ENCODE measurements at places on chromosomes 16 and 17. TPM values are rescaled to one million over a fixed set of nuclear protein-coding genes. Genes with fewer than 3 reads are reported as not detected.

Gene NOB1
- total RNA-seq, result 16.9 TPM

Gene GUCY2D
- total RNA-seq, result not detected

Gene KRTAP3-1
- not detected for total RNA-seq

Gene ZSCAN10
- total RNA-seq, result not detected

DNA sequence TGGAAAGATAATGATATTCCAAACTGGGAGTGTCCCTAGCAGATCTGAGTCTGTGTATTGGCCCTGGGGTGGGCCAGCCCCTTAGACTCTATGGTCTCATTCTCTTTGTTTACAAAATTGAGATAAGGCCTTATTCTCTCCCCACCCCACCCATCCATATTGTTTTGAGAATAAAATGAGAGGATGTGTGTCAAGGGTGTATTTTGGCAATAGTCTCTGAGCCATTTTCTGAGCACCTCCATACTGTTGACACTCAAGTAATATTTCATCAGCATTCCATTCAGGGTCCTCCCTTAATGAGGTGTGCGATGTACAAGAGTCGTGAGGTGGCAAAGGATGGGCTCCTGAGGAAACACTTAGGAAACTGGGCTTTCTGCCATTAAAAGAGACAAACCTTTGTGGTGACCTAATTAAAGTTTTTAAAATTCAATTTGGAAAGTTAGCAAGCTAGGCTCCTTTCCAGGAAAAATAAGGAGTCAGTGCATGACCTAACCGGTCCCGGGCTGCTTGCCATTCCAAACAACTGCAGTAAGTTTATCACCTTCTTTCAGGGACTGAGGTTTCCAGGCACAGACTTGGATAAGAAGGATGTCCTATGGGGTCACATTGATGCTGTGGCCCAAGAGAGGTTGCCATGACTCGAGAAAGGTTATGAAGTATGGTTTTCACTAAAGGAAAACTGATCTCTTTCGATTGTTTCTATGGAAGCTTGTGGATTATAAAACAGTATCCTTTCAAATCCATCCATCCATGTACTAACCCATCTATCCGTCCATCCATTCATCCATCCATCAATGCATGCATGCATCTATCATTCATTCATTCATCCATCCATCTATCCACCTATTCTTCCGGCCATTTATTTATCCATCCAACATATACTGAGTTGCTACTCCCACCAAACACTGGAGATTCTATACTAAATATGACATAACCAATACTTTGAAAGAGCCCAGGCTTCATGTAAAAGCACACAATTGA lies 443.3 kb downstream of the UTP18 start:
- DNase-seq, result no peak

- peak; percentile 1 for DNase-seq
These were observed 664.6 kb upstream of the CA10 start for GRCh38 chr17:52823155-52823554.

DNA sequence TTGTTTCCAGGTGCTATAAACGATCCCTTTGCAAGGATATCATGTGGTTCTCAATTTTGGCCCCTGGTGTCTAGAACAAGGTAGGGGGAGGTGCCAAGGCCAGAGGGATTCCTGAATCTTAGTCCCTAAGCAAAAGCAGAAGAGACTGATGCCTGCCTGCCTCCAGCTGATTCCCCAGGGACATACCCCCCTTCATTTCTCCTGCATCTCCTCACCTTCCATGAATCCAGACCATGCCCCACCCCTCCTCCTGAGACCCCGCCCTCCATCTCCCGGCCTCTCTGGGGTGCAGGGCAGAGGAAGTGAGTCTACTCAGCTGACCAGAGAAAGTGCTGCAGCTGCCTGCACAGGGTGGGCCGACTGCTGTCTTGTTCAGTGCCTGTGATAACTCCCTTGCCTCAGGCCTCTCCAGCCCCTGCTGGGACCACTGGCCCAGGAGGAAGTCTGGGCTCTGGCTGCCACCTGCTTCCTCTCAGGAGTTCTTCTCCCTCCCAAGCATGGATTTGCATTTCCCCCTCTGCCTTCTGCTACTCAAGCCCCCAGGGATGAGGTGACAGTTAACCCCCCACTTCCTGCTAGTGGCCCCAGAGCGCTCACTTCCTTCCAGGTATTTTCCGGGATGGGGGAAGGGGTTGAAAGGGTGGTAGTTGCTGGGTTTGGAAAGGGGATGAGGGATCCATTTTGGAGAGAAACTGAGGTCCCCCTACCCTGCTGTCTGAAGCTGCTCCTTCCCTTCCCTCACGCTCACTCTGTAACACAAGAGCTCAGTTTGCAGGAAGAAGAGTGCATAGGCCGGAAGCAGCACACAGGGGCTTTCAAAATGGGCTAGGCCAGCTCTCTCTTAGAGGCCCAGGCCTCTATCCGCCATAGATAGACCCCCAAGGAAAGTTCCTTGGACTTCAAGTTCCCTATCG lies 10.5 kb upstream of the TSPOAP1 start:
- no peak for DNase-seq

DNA sequence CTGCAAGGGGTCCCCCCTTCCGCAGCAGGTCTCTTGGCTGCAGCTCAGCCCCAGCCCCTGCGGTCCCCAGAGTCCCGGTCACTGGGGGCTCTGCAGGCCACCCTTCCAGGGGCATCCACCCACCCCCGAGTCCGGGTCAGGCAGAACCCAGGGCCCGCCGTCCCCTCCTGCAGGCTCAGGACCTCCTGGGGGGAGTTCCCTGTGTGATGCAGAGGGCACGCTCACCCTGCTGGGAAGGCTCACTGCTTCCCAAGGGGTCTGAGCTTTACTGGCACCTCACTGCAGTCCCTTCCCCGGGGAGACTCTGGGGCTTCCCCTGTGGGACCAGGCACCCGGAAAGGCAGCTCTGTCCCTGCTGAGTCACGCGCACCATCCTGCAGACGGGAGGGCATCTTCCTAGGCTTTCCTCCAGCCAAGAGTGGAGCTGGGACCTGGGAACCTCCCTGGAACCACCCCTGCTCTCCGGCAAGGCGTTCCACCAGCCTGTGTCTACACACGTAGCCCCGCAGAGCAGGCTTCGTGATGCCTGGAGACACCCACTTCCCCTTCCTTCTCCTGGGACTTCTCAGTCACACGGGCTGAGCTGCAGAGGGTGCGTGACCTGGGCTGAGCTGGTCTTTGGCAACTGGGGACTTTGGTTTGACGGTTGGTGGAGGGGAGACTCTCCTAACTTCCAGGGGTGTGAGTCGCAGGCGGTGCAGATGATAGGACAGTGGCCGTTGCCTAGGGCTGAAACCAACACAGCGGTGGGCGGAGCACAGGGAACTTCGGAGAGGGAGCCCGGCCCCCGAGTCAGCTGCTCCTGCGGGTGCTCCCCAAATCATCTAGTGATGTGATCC lies 23.4 kb downstream of the SLC25A10 start:
- no peak for DNase-seq

- DNase-seq, result no peak
These were observed 191.1 kb upstream of the TBX2 start for GRCh38 chr17:61208301-61209105.

DNA sequence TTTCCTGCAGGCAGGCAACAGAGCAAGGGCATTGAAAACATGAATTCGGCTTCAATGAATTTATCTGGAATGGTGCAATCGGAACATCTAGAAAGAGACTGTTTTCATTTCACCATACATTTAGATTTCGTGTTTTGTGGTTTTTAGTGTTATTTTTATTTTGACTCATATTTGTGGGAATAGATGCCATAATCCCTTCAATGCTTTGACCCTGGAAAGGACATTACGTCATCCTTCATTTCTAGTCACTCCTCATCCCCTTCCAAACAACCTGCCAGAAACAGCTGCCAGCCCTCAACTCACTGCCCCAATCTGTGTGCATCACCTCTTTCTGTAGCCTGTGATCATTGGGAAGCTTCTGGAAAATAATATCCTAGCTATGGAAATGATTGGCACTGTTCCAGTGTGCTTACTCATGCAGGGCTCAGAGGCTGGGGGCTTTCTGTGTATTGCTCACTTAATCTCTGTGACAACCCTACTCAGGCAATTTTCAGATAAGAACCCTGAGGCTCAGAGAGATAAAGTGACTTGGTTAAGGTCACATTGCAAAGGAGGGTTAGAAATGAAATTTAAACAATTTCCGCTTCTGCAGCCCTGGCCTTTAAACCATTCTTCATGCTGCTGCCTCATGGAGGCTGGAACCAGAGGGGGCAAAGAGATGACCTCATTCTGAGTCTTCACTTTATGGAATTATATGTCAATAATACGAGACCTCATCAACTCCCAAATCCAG lies 9.5 kb upstream of the KSR1 start:
- peak; percentile 82 for DNase-seq

DNA sequence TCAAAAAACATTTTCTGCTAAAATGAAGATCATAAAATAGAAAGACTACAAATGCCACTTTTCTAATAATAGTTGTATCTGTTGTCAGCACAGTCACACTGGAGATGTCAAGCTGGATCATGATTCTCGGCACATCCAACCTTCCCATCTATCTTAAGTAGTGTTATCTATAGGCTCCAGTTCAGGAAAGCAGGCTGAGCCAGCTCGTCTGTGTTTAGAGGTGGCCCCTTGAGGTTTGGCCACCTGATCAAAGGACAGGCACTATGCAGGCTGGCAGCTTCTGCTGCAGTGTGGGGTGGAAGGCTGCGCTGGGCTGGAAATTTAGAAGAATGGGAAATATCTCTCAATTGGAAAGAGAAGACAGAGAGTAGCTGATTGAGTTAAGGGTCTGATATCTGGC lies 32.4 kb downstream of the SMYD4 start:
- no peak for DNase-seq

DNA sequence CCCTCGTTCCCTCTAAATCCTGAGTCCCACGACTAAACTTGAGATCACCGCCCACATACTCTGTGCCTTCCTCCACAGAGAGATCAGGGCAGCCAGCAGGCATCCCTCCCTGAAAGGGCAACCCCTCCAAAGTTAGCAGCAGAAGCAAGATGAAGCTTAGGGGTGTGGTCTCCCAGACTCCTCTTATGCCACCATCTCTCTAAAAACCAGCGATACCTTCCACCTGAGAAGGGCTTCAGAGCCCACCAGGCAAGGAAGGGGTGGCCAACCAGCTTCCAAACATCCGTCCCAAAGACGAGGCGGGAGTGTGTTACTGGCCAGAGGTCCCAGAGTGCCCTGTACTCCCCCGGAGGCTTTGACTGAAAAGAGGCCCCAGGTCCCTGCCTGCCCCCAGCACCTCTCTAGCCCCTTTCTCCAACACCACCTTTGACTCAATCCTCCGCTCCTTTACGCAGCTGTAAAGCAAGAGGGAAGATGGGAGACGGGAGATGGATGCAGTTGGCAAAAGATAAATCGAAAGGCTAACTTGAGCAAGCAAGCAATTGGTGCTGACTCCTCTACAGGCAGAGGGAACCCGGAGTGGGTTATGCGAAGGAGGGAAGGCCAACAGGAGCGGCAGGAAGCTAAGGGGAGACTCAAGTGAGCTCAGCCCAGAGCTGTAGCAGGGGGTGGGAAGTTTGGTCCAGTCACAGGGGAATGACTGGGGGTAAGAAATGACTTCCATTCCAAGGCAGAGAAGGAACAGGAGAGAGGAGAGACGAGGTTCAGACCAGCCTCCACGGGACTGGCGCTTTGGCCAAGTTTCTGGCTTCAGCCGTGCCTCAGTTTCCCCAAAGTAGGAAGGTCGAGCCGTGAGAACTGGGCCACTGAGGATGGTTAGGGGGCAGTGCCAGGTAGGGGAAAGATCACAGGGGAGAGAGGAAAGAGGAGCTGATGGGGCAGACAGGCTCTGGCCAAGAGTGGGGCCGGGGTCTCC lies 1.0 kb downstream of the ST3GAL2 start:
- no peak for DNase-seq

GRCh38 chr16:12294471-12294870 lies 317.9 kb downstream of the SNX29 start:
- DNase-seq, result no peak

DNA sequence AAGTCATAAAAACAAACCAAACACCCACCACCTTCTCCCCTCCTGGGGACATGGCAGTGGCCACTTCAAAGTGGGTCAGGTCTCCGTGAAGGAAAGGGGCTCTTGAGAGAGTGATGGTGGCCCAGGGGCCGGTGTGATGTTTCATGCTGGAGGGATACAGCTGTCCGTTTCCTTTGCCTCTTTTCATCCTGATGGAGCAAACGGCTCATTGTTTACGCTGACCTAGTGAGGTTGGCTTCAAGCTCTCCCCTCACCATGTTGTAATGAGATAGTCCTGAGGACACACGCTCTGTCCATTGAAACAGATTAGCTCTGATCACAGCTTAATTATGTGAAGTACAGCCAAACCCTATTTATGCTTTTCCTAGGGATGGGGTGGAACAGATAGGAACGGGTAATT lies 34.2 kb downstream of the CDH13 start:
- no peak for DNase-seq

GRCh38 chr16:67395458-67396158 lies 2.3 kb upstream of the TPPP3 start:
- no peak for DNase-seq

DNA sequence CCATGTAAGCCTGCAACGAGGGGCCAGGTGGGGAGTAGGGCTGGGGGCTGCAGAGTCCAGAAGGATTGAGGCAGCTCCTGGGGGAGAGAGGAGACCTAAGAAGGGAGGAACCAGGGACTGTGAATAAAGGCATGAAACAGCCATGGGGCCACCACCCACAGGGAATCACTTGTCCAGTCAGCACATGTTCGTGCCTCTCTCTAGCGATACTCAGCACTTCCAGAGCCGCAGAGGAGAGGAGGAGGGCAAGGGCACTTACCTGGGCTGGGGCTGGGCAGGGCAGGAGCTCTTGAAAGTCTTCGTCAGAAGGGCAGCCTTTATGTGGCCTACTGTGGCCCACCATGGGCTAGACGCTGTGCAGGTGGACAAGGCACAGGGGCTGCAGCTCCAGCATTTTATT lies 24.2 kb downstream of the CACNA1G start:
- no peak for DNase-seq

DNA sequence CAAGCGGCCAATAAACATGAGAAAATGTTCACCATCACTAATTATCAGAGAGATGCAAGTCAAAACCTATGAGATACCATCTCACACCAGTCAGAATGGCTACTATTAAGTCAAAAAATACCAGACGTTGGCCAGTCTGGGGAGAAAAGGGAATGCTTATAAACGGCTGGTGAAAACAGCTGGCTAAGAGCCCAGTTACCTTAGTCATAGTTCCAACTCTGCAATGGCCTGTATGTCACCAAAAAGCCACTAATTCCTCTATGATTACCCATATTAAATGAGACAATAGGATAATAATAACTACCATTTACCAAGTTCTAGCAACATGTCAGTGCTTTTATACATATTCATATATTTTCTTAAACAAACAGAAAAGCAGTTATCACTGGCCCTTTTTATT lies 42.9 kb upstream of the CDRT4 start:
- DNase-seq, result peak; percentile 91
